ENCODE measurements at places on chromosomes 12 and 14.

DNA sequence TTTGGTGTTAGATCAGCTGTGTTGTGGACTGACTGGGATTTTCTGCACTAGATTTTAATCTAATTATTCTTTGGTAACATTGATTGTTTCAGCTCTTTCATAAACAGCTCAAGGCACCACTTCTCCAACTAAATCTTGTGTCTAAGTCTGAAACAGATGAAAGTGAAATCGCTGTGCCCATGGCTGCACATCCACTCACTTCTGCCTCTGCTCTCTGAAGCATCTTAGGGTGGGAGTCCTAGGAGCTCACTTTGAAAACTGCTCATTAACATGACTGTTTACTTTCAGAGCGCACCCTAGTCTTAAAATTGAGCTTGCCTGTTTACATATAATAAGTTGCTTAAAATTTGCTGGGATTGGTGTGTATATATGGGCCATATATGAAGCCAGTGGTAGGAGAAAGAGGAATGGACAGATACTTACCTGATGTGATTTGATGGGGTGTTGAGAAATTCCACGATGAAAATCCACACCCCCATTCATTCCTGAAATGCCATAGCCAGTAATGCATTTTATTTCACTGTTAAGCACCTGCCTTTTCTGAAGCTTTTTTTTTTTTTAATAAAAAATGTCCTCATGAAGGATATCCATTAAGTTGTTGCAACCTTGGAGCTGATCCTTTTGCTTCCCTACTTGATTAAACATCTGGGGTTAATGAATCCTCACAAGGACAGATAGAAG, 52.8 kb downstream of the PPFIBP1 start:
- no peak for DNase-seq

GRCh38 chr12:121614872-121615467, 11.4 kb upstream of the ORAI1 start:
- no peak for DNase-seq

DNA sequence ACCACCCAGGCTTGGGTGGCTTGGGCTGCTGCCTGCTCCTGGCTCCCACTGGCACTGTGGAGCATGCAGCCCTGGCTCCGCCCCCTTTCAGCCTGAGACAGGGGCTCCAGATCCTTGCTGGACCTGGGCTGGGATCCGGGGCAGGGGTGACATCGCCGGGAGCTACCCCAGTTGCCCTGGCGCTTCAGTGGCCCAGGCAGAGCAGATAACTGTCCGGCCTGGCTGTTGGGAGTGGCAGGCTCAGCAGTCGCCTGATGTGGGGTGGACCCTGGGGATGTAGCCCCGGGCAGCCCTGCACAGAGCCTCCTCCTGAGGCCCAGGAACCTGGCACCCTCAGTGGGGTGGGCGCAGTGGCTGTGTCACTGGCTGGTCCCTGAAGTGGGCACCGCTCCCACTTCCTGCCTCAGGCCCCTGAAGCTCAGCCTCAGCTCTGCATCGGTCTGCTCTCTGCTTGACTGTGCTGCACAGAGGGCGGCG, 57.9 kb downstream of the FUT8 start:
- no peak for DNase-seq

- DNase-seq = no peak
Measured at GRCh38 chr14:98501836-98502235, 770.2 kb downstream of the BCL11B start.

- DNase-seq = no peak
Measured at GRCh38 chr12:57604454-57604991, at the start of gene DTX3. Gene DTX3 (plus strand): TSS chr12:57604824. CDS start chr12:57606518, 1,694 bp downstream.

GRCh38 chr12:87427770-87428169, 601.4 kb downstream of the C12orf50 start:
- no peak for DNase-seq

DNA sequence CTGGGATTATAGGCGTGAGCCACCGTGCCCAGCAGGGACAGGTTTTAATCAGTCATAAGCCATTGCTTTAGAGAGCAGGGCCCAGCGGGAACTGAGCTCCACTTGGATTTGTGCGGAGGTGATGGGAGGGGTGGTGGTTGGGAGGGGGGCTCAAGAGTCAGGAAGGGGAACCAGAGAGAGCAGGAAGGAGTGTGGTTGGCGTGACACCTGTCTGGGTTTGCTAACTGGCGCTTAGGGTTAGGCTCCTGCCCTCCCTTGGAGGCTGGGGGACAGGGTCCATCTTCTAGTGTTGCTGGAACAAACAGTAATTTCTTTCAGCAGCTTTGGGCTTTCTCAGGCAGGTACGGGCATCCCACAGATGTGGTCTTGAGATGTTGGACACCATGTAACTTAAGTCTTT, 7.5 kb upstream of the ALDH2 start:
- no peak for DNase-seq

DNA sequence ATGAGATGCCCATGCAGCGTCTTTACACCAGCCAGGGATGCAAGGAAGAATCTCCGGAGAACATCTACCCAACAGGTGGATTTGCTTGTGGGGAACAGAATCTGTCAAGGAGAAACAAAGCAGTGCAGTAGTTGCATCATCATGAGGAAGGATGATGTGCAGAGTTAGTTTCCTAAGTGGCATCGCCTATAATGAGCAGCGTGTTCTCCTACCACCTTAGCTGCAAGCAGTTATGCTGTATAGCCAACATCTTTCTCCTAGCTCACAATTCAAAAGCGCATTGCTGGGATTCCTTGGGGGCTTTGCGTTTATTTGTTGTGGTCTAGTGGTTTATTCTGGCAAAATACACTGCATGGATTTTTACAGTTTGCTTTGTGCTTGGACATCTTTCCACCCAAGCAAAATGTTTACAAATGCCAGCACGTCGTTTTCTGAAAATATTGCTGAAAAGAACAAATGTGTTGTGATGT, 233.0 kb downstream of the RGS6 start:
- DNase-seq = no peak

DNA sequence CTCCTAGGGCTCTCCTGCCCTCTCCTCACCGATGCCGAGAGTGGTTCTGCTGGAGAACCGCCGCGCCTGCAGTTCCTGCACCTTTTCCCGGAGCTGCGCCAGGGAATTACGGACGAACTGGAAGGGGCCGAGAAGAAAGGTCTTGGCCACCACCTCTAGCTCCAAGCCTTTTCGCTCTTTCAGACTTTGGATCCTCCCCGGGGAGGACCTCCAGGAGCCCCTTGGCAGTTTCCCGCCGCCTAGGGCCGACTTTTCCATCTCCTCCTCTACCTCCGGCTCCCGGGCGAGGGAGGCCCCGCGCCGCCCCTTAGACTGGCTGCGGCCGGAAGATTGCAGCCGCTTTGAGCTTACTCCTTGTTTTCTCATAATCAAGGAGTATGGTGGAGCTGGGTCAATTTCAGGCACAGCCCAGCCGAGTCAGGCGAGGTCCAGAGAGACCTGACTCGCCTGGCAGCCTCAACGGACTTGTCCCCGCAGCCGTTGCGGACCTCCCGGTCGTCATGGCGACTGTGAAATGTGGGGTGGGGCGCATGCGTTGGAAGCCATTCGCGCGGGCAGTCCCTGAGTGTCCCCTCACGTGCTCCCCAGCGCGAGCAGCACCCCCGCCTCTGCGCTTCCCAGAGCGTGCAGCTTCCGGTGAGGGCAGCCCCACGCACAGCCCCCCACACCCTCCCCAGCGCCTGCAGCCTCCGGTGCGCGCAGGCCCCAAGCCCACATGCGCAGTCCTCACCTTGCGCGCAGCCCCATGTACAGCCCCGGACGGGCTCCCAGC, at the start of gene DPY19L2:
Gene DPY19L2, minus strand, starts transcription at position 466 of the 772 bp plus-strand sequence. Its CDS starts 100 bp downstream, at position 366.
- DNase-seq = no peak

- DNase-seq = no peak
Measured at GRCh38 chr12:49920241-49920914, 16.7 kb upstream of the FAIM2 start.

DNA sequence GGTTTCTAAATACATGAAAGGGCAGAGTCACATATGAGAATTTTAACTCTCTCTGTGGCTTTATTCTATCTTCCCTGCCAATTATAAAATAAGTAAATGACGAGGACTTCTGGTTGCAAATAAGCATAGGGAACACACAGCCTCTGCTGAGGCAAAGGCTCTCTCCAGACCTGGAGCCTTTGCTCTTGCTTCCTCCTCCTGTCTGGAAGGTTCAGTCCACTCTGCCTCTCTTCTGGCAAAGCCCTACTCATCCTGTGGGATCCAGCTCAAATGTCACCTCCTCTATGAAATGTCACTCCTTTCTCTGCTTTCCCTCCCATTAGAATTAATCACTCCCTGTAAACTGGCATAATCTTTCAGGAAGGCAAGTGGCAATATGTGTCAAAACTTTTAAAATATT, 41.9 kb downstream of the PKP2 start:
- no peak for DNase-seq

- no peak for DNase-seq
Measured at GRCh38 chr14:99514552-99515300, 33.5 kb downstream of the CCNK start.

DNA sequence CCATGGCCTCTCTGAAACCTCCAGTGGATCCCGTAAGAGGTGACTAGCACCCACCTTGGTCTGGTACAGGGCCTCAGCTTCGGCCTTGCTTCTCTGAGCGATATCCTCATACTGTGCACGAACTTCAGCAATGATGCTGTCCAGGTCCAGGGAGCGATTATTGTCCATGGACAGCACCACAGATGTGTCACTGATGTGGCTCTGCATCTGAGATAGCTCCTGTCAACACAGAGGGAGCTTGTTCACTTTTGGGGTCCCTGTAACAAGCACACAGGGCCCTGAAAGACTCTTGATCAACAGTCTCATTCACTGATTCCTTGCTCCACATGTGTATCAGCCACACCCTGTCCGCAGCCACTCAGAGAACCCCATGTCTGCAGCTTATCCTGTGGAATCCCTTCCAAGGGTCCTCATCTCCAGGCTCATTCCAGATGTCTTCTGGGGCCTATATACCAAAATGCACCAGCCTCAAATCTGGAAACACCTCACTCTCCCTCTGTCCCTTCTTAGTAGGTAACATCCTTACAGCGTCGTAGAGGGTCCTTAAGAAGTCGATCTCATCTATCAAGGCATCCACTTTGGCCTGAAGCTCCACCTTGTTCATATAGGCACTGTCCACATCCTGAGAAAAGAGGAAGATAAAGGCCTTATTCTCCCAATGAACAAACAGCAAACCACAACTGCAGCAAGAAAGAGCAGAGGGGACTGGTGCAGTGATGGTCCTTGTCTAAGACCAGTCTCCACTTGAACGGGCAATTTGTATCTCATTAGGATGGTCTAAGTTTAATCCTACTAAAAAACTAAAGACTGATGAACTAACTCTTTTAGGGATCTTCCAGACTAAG, 3.5 kb downstream of the KRT3 start:
- DNase-seq = no peak

DNA sequence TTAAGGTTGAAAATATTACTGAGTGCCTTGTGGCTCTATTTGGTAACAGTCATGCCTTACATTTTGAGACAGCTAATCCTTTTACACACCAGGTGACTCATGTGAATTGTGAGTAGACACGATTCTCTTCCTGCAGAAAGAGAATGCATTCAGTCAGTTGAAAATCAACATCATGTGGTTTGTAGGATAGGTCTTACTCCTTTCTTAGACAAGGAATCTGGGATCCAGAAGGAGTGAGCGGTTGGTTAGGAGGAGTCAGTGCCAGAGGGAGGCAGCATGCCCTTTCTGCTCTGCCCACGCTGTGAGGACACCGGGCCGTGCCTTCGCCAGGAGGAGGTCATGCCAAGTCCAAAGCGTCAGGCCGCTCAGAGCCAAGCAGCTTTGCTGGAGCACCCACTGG, 47.6 kb downstream of the TRAF3 start:
- DNase-seq = no peak

DNA sequence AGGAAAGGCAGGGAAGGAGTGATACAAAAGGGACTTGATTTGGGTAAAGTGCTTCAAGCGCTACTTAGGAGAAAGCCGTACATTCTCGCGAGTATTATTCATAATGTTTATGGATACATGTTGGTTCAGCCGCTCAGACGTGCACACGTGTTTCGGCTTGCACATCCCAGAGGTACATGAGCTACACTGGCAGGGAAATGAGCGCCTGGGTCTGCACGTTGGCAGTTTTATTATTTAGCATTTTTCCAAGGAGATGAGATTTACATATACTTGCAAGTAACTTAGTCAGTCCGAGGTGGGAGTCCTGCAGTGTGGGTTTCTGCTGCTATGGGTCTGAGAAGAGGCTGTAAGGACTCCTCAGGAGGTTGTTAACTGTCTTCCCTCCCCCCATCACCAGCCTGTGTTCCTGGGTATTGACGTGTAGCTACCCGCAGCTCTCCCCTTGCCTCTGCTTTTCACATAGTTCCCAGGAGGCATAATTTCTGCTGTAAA, 1.5 kb downstream of the PRKCH start:
- no peak for DNase-seq

DNA sequence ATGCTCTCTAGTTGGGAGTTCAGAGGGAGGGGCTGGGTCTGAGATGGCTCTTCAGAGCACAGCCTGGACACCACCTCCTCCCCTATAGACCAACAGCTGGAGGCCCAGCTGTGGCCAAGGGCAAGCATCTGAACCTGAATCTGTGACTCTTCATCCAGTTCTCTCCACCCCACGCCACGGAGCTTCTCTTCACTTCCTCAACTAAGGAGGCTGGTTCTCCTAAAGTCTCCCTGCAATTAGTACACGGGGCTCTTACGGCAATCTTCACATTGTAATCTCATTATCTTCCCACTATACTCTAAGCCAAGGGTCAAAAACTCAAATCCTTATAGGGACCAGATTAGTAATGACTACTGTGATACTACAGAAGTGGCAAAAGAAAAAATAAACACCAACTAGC, 9.8 kb downstream of the NRDE2 start:
- DNase-seq = no peak

DNA sequence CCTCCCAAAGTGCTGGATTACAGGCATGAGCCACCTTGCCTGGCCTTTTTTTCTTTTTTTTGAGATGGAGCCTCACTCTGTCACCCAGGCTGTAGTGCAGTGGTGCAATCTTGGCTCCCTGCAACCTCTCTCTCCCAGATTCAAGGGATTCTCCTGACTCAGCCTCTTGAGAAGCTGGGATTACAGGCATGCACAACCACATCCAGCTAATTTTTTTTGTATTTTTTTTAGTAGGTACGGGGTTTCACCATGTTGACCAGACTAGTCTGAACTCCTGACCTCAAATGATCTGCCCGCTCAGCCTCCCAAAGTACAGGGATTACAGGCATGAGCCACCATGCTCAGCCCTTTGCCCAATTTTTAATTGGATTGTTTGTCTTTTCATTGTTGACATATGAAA, 58.0 kb downstream of the SINHCAF start:
- no peak for DNase-seq

DNA sequence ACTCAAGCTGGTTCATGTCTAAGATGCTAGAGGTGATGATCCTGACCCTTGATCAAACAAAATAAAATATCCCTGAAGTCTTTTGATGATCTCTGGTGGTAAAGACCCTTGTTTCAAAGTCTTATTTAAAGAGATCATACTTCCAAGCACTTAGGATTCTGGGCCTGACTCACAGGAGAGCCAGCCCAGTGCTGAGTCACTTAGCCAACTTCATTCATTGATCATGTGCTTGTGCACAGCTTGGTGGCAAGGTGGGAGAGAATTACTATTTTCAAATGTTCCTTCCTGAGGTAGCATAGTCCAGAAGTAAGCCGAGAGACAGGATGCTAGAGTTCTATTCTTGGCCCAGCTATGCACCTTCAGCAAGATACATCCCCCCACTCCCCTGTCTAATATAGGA, 40.6 kb downstream of the SCN8A start:
- no peak for DNase-seq
